ENCODE measurements at places on chromosomes 1 and 21.

GRCh38 chr1:227937031-227937837 lies 10.5 kb downstream of the WNT9A start:
- no peak for DNase-seq

DNA sequence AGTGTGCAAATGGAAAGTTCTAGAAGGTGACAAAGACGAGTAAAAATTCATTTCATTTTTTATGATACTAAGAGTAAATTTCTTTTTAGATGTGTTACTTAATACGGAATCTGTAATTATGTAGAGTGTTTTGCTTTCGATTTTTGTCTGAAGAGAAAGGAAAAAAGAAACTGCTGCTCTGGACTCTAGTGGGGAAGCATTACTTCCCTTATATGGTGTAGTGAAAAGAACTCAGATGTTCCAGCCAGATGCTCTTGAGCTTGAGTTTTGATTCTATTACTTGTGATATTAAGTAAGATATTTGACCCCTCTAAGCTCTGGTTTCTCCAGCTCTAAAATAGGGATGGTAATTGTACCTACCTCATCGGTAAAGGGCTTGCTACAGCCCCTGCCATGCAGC lies 12.2 kb upstream of the GPR161 start:
- DNase-seq, result no peak

DNA sequence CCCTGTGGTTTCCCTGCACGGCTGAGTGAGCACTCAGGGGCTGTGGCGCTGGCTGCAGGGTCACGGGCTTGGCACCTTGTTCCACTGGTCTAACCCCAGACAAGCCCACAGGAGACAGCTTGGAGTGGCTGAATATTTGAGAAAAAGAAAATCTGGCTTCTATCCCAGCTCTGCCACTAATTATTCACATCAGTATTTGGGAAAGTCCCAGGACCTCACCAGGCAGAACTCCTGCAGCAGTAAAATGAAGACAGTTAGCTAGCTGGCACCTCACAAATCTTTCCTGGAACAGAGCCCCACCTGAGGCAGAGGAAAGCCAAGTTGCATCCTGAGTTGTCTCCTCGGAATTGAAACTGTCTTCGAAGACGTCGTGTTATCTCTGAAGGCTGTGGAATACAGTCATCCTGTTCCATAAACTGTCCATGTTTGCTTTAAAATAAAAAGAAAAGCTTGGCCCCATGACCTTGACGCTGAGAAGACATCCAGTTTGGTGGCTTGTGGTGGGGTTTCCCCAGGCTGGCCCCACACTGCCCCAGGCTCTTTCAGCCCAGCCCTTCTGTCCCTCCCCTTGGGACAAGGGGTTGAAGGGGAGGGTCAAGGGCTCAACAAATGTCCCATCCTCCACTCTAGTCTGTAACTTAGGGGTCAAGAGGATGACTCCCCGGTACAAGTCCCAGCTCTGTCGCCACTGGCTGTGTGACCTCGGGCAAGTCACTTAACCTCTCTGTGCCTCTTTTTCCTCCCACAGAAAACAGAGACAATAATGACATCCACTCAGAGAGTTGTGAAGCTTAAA lies 93.8 kb upstream of the TMPRSS2 start:
- DNase-seq, result no peak

DNA sequence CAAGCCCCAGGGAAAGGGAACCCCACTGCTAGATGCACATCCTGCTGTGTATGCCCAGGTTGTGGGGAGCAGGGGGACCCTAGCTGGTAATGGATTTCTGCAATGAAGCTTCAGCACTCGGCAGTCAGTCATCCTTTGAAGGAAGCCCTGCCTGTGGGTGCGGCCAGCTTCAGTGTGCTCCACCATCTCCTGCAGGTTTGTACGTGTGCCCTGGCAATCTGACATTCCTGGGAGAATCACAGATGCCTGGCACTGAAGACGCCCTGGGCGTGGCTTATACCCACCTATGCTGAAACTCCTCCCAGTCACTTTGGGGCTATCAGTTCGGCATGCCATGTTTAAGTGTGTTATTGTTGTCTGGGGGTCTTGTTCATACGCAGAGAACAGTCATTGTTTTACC lies 6.8 kb downstream of the SPRR5 start:
- DNase-seq, result no peak

- DNase-seq, result peak; percentile 87
These were observed 383.5 kb downstream of the OMA1 start for GRCh38 chr1:58162952-58163550.

- no peak for DNase-seq
These were observed 135.1 kb downstream of the CDC7 start for GRCh38 chr1:91635763-91636162.

- no peak for DNase-seq
These were observed 437.9 kb downstream of the MRPL39 start for GRCh38 chr21:25169370-25169769.

DNA sequence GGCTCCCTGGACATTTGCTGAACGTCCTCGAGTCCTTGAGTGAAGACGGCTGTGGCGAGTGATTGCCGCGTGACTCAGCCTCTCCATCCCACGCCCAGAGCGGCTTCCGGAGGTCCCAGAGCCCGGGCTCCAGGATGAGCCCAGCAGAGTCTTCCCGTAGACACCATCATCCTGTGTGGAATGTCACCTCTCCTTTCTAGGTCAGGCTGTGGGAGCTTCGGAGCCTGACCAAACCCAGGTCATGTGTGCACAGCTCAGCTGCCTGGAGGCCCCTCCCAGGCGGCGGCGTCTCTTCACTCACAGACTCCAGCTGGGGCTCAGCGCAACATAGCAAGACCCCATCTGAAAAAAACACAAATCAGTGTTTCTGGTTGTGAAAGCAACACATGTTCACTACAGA lies 38.2 kb downstream of the PRKCZ start:
- DNase-seq, result no peak

GRCh38 chr1:23178950-23179349 lies 10.3 kb upstream of the LUZP1 start:
- DNase-seq, result no peak

DNA sequence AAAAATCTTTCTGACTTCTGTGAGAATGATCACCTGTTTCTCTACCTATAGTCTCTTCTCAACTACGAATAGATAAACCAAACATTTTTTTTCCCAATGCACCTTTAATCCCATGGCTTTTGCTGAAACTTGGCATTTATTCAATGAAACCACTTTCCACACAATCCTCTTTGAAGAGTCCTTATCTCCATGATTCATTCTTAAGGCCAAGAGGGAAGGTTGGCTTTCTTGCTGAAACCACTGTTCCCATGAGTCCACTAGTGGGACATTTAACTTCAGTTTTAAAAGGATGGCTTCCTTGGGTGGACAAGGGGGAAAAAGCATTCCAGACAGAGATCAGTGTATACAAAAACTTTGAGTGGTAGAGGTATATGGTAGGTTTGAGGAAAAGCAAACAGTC lies 73.6 kb downstream of the CRB1 start:
- DNase-seq, result no peak

GRCh38 chr1:184888505-184888904 lies 85.8 kb downstream of the NIBAN1 start:
- DNase-seq, result no peak

- no peak for DNase-seq
These were observed 25.2 kb downstream of the ACKR1 start for GRCh38 chr1:159229896-159230295.

GRCh38 chr1:155209312-155209721 lies 822 bp downstream of the MTX1 start:
- no peak for DNase-seq

DNA sequence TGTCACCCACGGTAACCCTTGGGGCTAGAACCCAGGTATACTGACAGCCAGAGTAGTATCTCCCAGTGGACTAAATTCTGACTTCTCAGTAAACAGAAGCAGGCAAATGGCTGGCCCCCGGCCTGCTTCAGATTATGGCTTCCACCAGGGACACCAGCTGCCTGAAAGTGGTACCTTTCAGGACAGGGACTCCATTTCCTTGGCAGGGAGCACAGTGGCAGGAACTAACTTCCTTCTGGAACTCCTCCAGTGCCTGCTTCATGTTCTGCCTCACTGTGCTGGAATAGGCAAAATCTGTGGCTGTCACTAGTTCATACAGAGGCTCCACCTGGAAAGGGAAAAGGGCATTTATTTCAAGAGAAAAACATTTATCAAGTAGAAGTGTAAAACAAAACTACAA lies 32.7 kb downstream of the C8B start:
- no peak for DNase-seq

DNA sequence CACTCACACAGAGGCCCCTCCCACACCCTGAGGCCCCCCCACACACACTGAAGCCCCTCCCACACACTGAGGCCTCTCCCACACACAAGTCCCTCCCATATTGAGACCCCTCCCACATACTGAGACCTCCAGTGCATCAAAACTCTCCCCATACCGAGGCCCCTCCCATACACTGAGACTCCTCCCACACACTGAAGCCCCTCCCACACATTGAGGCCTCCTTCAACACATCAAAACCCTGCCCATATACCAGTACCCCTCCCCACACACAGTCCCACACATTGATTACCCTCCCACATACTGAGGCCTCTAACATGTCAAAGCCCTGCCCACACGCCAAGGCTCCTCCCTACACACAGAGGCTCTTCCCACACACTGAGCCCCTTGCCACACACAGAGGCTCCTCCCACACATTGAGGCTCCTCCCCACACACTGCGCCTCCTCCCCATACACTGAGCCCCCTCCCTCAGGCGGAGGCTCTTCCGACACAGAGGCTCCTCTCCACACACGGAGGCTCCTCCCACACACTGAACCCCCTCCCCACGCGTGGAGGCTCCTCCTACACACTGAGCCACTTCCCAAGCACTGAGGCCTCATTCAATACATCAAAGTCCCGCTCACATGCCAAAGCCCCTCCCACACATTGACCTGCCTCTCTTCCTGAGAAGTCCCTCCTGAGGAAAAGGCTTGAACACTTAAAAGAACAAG lies 392.3 kb downstream of the CAMTA1 start:
- peak; percentile 16 for DNase-seq

DNA sequence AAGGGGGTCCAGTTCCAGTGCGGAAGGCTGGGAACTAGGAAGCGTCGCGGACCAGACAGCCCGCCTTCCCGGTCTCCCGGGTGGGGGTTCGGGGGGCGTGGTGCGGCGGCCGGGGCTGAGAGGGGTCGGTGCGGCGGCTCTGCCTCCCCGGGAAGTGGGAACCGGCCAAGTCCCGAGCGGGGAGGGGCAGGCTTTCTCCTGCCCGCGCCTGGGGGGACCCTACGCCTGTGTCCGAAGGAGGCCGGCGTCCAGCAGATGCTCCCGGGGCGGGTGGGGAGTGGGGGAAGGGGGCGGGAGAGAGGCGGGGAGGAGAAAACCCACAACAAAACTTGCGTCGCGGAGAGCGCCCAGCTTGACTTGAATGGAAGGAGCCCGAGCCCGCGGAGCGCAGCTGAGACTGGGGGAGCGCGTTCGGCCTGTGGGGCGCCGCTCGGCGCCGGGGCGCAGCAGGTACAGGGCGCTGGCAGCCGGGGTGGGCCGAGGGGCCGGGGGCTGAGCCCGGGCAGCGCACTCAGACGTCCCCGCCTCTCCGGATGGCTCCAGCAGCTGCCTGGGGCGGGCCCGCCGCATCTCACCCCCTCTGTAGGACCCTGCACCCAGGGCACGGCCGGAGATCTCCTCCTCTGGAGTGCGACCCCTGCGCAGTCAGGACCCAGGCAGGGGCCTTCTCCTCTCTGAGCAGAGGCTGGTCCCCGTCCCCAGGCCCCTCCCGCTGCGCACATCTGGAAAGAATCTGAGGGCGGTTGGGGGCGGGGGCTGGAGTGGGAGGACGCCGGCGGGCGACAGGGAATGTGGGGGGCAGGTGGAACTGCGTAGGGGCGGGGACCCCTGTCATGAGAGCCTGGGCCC lies at the start of gene PODN:
Gene PODN (plus strand): TSS at position 355 of the 849 bp plus-strand sequence. CDS start 7,643 bp downstream, outside the sequence.
- no peak for DNase-seq

GRCh38 chr1:183723571-183723970 lies 70.5 kb upstream of the APOBEC4 start:
- no peak for DNase-seq

DNA sequence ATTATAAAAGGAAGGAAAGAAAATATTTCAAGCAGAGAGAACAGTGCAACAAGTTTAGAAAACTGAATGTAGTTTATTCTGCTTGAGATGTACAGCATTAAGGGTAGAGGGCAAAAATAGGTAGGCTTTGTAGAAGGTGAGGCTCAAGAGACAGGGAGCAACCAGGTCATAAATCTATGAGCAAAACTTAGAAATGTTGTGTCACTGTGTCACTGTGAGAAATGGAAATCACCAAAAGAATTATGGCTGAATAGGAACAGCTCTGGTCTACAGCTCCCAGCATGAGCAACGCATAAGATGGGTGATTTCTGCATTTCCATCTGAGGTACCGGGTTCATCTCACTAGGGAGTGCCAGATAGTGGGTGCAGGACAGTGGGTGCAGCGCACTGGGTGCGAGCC lies 53.6 kb downstream of the TNFSF4 start:
- DNase-seq, result no peak

- no peak for DNase-seq
These were observed 168.9 kb upstream of the C21orf91 start for GRCh38 chr21:17988102-17988437.

- DNase-seq, result no peak
These were observed 178.4 kb upstream of the EDN2 start for GRCh38 chr1:41662765-41663437.

- DNase-seq, result no peak
These were observed 10.0 kb upstream of the KPRP start for GRCh38 chr1:152747831-152748230.

DNA sequence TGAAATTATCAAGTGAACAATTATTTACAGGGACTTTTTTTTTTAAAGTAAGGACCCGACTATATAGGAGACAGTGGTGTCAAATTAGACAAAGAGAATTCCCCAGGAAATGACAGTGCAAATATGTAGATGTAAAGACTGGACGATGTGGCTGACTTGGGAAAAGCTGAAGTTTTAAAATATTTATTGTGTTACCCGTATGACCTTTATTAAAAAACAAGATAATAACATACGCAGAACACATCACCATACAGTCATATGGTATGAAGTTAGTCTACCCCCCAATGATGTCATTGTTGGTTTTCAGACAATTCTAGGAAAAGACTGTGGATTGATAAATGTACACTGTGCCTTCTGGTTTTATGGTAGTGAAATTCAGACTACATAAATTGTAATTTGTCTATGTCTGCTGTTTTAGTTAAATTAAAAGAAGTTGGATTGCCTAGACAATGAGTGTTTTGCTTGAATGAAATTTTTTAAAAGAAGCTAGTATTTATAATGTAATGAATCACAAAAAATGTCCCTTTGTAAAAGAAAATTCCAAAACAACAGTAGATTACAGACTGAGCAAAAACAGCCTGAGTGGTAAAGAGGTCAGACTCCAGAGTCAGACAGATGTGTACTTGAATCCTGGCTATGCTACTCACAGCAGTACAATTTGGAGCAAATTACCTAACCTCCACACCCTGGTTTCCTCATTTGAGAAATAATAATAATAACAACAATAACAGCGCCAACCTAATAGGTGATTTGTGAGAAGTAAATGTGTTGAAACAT lies 15.5 kb upstream of the PDC start:
- no peak for DNase-seq

GRCh38 chr21:15872236-15872635 lies 142.5 kb downstream of the USP25 start:
- no peak for DNase-seq

- DNase-seq, result no peak
These were observed 658 bp downstream of the UBXN11 start for GRCh38 chr1:26305667-26306289.

GRCh38 chr1:23748016-23748415 lies 4.7 kb downstream of the ELOA start:
- no peak for DNase-seq
